ENCODE measurements at places on chromosomes 5 and 9.

DNA sequence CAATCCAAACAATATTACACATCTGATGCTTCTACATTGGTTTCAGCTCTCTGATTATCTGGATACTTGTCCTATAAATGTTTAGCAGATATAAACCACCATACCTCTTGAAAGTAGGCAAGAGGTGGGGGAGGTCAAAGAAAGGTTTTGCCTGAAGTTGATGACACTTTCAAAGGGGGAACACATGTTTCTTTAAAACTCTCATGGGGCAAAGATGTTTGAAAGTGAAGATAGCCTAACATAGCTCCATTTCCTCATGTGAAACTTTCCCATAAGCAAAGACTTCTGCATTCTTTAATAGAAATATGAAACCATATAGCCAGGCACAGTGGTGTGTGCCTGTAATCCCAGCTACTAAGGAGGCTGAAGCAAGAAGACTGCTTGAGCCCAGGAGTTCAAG, 62.1 kb downstream of the CETN3 start:
- no peaks in the 10 kb centered on the region for H3K4me1 ChIP-seq
- no peak overlapping the region for H3K27ac ChIP-seq
- no peak for DNase-seq
- H3K4me3 ChIP-seq = no peak overlapping the region
- H3K27me3 ChIP-seq = peaks cover 33% of the 10 kb centered on the region

- no peak overlapping the region for H3K27ac ChIP-seq
- H3K36me3 ChIP-seq = no peaks in the 10 kb centered on the region
- peaks cover 43% of the 10 kb centered on the region for H3K27me3 ChIP-seq
- peaks cover 8% of the 10 kb centered on the region for H3K4me1 ChIP-seq
- no peak overlapping the region for H3K4me3 ChIP-seq
- no peak for DNase-seq
These were observed 79.1 kb downstream of the FEM1C start for GRCh38 chr5:115465431-115465830.

DNA sequence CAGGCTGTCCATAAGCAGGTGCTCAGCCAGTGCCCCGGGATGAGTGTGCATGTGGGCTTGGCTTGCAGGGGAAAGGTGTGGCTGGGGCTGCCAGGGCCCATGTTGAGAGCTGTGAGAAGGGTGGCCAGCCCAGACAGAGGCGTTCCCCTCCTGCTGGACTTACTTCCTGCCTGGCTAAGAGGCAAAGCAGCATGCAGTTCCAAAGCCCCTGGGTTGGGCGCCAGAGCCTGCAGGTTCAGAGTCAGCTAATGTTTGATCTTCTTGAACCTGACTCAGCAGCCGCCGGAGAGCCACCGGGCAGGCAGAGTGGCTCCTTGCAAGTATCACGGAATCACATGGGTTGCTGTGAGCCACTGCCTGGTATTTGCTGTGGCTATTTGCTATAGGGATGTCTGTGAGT, 168.4 kb upstream of the MAP1B start:
- H3K27ac ChIP-seq = peak overlapping the region; percentile 16
- peaks cover 11% of the 10 kb centered on the region for H3K27me3 ChIP-seq
- DNase-seq = no peak

- no peak overlapping the region for H3K27ac ChIP-seq
- peaks cover 2% of the 10 kb centered on the region for H3K4me1 ChIP-seq
- H3K27me3 ChIP-seq = peaks cover 2% of the 10 kb centered on the region
- no peaks in the 10 kb centered on the region for H3K36me3 ChIP-seq
- no peak overlapping the region for H3K4me3 ChIP-seq
These were observed 334.4 kb downstream of the KCTD16 start for GRCh38 chr5:144504929-144505577.

DNA sequence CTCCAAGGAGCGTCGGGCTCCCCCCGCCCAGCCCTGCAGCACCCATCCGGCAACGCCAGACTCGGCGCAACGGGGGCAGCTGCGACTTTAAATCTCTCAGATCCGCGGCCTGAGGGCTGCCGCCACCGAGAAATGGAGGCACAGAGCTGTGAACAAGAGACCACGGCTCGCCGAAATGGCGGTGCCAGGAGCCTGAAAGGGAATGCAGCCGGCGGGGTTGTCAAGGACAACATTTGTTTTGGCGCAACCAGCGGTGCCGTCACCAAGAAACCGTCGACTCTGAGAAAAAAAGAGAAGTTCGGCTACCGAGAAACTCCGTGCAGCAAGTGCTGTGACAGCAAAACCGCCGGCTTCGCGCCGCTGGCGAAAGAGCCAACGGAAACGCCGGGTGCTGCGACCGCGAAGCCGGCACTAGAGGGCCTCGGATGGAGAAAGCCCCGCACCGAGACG, 2.1 kb upstream of the ANXA2R start:
- peak overlapping the region; percentile 85 for H3K4me3 ChIP-seq
- no peaks in the 10 kb centered on the region for H3K27me3 ChIP-seq
- peak overlapping the region; percentile 99 for H3K27ac ChIP-seq
- DNase-seq = no peak
- H3K36me3 ChIP-seq = peaks cover 2% of the 10 kb centered on the region

DNA sequence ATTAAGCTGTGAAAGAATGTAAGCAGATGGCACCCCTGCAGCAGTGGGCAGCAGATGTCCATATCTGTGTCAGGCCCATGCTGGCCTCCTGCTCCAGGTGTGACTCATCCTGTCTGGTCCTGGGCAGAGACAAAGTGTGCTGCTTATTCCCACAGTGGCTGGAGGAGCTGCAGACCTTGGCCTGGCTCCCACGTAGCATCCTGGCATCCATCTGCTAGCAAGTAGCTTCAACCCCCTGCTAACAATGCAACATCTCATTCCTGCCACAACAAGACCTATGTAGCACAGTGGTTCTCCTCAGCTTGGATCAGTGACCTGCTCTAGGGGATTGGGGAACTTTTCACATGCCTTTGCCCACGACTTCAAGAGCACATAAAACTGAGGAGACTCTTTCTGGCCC, 126.4 kb upstream of the SLC12A2 start:
- H3K27ac ChIP-seq = peak overlapping the region; percentile 35
- H3K4me3 ChIP-seq = no peak overlapping the region
- H3K4me1 ChIP-seq = peaks cover 43% of the 10 kb centered on the region
- no peaks in the 10 kb centered on the region for H3K27me3 ChIP-seq

GRCh38 chr9:137167747-137168572, 1.9 kb downstream of the LRRC26 start:
- peak overlapping the region; percentile 38 for H3K4me3 ChIP-seq
- peaks cover 5% of the 10 kb centered on the region for H3K4me1 ChIP-seq
- no peaks in the 10 kb centered on the region for H3K36me3 ChIP-seq
- no peak for DNase-seq

DNA sequence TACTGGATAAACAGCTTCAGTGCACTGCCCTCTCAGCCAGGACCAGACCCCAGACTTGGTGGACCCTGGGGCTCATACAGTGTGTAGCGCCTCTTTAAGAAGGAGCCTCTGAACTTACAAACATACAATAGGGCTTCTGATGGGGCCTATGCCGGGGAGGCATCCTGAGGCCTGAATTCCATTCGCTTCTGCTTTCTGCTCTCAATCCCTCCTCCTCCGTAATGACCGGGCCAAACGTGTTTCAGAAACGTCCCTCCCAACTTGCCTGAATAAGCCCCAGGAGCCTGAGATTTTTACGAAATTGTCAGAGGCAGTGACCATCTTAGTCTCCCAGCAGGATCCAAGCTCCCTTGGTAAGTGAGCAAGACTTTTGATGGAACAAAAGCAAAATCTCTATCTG, 128.1 kb upstream of the BOD1 start:
- H3K36me3 ChIP-seq = no peaks in the 10 kb centered on the region
- H3K27me3 ChIP-seq = no peaks in the 10 kb centered on the region
- H3K4me3 ChIP-seq = no peak overlapping the region
- peaks cover 11% of the 10 kb centered on the region for H3K4me1 ChIP-seq
- no peak for DNase-seq

GRCh38 chr9:37150415-37150814, 30.0 kb downstream of the ZCCHC7 start:
- H3K4me1 ChIP-seq = peaks cover 14% of the 10 kb centered on the region
- no peaks in the 10 kb centered on the region for H3K27me3 ChIP-seq
- peaks cover 21% of the 10 kb centered on the region for H3K36me3 ChIP-seq
- H3K4me3 ChIP-seq = no peak overlapping the region
- DNase-seq = no peak

DNA sequence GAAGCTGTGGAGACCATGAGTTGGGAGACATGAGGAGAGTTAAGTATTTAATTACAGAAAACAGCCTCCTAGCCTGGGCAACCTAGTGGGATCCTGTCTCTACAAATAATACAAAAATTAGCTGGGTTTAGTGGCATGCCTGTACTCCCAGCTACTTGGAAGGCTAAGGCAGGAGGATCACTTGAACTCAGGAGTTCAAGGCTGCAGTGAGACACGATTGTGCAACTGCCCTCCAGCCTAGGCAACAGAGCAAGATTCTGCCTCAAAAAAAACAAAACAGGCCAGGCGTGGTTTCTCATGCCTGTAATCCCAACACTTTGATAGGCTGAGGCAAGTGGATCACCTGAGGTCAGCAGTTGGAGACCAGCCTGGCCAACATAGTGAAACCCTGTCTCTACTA, 52.6 kb downstream of the AQP7 start:
- H3K27ac ChIP-seq = peak overlapping the region; percentile 29
- H3K4me1 ChIP-seq = peaks cover 2% of the 10 kb centered on the region
- no peaks in the 10 kb centered on the region for H3K27me3 ChIP-seq
- H3K4me3 ChIP-seq = no peak overlapping the region
- peaks cover 46% of the 10 kb centered on the region for H3K36me3 ChIP-seq

DNA sequence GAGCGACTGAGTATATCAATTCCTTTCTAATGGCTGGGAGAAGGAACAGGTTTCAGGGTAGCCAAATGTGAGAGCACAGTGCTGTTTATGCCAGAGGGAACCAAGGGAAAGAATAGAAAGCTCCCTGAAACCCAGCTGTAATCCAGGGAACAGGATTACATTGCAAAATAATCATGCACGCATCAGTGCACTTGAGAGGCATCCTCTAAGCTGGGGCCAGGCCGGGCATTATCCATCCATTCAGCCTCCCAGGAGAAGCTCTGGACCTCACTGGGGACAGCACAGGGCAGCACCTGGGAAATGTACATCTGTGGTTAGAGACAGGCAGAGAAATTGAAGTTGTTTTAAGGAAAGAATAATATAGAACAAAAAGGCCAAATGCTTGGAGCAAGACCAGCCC, 72.7 kb downstream of the MTRR start:
- H3K4me3 ChIP-seq = no peak overlapping the region
- H3K27me3 ChIP-seq = peaks cover 11% of the 10 kb centered on the region
- no peak overlapping the region for H3K27ac ChIP-seq
- H3K4me1 ChIP-seq = no peaks in the 10 kb centered on the region
- H3K36me3 ChIP-seq = no peaks in the 10 kb centered on the region

DNA sequence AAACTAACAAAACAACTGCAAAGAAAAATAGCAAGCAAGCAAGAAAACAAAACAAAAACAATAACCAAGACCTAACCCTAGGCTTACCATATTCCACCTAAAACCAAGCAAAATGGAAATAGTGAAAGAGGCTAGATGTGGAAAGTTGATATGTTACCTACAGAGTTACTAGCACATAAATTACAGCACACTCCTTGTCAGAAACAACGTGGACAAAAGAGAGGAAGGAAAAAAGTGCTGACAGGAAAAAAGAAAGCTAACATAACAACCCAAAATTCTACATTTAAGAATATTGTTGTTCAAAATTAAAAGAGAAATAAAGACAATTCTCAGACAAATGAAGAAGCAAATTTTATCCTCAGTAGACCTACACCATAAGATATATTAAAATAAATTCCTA, 812.8 kb upstream of the NUDT12 start:
- peaks cover 7% of the 10 kb centered on the region for H3K4me1 ChIP-seq
- H3K36me3 ChIP-seq = no peaks in the 10 kb centered on the region
- no peak for DNase-seq
- no peak overlapping the region for H3K4me3 ChIP-seq

- H3K27me3 ChIP-seq = no peaks in the 10 kb centered on the region
- no peak for DNase-seq
- no peak overlapping the region for H3K27ac ChIP-seq
- H3K4me3 ChIP-seq = no peak overlapping the region
- H3K4me1 ChIP-seq = peaks cover 34% of the 10 kb centered on the region
These were observed 9.7 kb downstream of the FNIP1 start for GRCh38 chr5:131786900-131787692.

DNA sequence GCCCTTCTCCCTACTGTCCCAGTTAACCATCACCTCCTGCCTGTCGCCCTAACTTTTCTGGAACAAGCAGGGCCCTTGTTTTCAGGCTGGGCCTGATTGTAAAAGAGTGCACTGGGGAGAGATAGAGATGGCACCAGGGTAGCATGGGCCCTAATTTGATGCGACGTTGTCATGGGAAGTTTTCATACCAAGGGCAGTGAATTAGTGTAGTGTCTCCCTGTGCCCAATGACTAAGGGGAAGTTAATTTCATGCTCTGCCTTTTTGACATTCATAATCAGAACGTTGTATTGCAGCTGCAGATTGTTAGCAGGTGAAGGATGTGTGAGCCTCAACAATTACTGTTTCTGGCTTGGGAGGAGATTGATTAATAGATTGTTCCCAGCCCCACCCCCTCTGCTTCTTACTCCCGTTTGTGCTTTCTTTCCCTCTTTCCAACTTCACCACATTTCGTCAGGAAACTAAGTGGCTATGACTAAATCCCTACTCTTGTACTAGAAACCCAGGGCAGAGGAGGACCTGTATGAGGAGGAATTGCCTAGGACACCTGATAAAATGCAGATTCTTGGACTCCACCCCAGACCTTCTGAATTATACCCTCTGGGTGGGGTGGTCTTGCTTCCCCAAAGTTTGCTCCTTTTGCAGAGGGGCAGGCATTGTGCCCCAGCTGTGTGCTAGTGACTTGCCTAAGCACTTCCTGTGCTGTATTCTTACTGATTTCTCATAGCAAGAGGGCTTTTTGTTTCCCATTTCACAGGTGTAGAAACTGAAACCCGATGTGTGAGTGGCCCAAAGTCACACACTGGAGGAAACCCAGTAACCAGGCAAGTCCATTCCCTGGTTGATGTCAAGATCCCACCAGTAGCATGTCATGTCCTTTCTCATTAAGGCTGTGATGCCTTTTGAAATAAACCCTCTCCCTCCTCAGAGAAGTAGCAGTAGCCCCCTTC, 56.3 kb downstream of the DAB2IP start:
- no peak for DNase-seq
- H3K27me3 ChIP-seq = no peaks in the 10 kb centered on the region
- peaks cover 4% of the 10 kb centered on the region for H3K36me3 ChIP-seq
- H3K4me3 ChIP-seq = no peak overlapping the region
- H3K4me1 ChIP-seq = no peaks in the 10 kb centered on the region

DNA sequence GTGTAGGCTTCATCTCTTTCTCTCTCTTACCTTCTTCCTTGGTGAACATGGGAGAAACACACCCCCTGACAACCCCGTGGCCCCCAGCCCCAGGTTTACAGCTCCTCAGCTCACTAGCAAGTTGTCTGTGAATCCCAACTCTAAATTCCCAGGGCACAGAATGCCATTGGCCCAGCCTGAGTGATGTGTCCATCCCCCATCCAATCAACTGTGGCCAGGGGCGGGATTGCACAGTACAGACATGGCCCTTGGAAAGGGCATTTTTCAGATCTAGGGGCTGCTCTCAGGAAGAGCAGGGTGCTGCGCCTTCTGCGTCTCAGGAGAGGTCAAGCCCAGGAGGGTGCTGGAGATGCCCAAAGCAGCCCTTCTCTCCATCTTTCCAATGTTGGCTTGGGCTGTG, 48.2 kb upstream of the ASS1 start:
- peaks cover 7% of the 10 kb centered on the region for H3K4me1 ChIP-seq
- H3K27ac ChIP-seq = no peak overlapping the region
- DNase-seq = no peak
- H3K4me3 ChIP-seq = no peak overlapping the region
- peaks cover 8% of the 10 kb centered on the region for H3K27me3 ChIP-seq

GRCh38 chr5:179495906-179496455, 54.4 kb upstream of the RUFY1 start:
- H3K4me1 ChIP-seq = no peaks in the 10 kb centered on the region
- no peak overlapping the region for H3K4me3 ChIP-seq
- DNase-seq = no peak
- H3K27ac ChIP-seq = no peak overlapping the region
- H3K27me3 ChIP-seq = peaks cover 2% of the 10 kb centered on the region

All from osteocyte (in vitro differentiated cells).